ENCODE measurements at places on chromosomes 7 and 10. TPM values are rescaled to one million over a fixed set of nuclear protein-coding genes. Genes with fewer than 3 reads are reported as not detected.

DNA sequence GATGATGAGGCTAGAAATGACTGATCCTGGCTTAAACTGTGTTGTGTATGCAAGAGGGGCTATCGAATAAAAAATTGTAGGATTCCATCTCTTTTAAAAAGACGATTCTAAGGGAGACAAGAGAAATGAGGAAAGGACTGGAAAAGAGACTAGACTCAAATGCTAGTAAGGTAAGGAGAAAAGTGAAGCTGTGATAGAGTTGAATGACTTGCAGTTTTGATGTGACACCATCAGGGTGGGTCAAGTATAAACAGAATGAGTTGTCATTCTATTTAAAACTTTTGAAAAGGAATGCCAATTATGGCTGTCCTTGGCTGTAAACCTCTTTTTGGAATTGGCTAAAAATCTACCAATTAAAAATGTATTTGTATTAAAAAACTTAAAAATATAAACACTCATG is 184.5 kb upstream of the PHF14 start:
- H3K27me3 ChIP-seq: no peaks in the 10 kb centered on the region
- no peak overlapping the region for H3K27ac ChIP-seq

GRCh38 chr10:129969911-129970464 is 5.9 kb upstream of the EBF3 start:
- H3K27me3 ChIP-seq: peaks cover 83% of the 10 kb centered on the region
- DNase-seq: no peak
- H3K4me3 ChIP-seq: no peak overlapping the region

- H3K4me1 ChIP-seq: 0 out of 2 replicates have a peak, but pooled peaks cover 2% of the 10 kb centered on the region
- no peak overlapping the region for H3K27ac ChIP-seq
- H3K4me3 ChIP-seq: no peak overlapping the region
- peak; percentile 45 for DNase-seq
These were observed 1106.2 kb downstream of the NRG3 start for GRCh38 chr10:82981137-82981723.

GRCh38 chr10:116833986-116834985 is 15.0 kb upstream of the ENO4 start:
- no peaks in the 10 kb centered on the region for H3K36me3 ChIP-seq
- no peak overlapping the region for H3K4me3 ChIP-seq
- H3K4me1 ChIP-seq: no peaks in the 10 kb centered on the region
- peaks cover 33% of the 10 kb centered on the region for H3K27me3 ChIP-seq
- no peak overlapping the region for H3K27ac ChIP-seq

GRCh38 chr10:86481761-86482160 is 39.8 kb downstream of the WAPL start:
- no peaks in the 10 kb centered on the region for H3K4me1 ChIP-seq
- H3K27ac ChIP-seq: no peak overlapping the region
- H3K4me3 ChIP-seq: no peak overlapping the region
- H3K27me3 ChIP-seq: no peaks in the 10 kb centered on the region
- H3K36me3 ChIP-seq: peaks cover 25% of the 10 kb centered on the region

- H3K4me3 ChIP-seq: no peak overlapping the region
- DNase-seq: no peak
- H3K4me1 ChIP-seq: no peaks in the 10 kb centered on the region
- H3K27me3 ChIP-seq: no peaks in the 10 kb centered on the region
- H3K27ac ChIP-seq: no peak overlapping the region
- H3K36me3 ChIP-seq: no peaks in the 10 kb centered on the region
These were observed 70.8 kb upstream of the ZNF92 start for GRCh38 chr7:65302883-65303282.

GRCh38 chr10:82190432-82191260 is 315.7 kb downstream of the NRG3 start:
- H3K4me1 ChIP-seq: no peaks in the 10 kb centered on the region
- no peak overlapping the region for H3K27ac ChIP-seq
- no peak for DNase-seq

DNA sequence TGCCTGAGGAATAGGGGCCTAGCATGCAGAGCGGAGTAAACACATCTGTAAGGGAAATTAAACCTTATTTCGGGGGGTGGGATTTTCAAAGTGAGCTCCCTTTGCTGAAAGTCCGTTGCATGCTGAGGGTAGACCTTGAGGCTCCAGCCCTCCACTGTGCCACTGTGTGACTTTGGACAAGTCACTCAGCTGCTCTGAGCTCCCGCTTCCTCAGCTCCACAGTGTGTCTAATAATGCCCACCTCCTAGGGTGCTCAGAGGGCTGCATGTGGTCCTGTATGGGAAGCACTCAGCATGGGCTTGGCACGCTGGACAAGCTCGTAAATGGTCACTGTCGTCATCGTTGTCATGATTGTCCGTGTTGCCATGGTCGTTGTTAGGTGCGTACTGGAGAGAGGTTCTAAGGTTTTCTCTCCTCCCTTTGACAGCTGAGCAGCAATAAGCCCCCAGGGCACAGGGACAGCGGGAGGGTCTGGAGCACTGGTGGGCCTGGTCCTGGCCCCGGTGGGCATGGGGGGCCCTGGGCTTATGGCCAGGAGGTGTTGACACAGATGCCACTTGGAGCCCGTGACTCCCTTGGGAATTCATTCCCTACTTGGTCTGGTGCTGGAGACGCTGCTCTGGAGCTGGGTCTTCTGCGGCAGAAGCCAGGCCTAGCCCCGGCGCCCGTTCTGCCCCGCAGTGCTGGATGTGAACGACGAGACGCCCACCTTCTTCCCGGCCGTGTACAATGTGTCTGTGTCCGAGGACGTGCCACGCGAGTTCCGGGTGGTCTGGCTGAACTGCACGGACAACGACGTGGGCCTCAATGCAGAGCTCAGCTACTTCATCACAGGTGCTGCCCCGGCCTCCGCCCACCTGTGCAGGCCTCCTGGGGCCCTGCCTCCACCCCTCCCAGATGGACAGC is 13.1 kb downstream of the C10orf105 start:
- H3K27ac ChIP-seq: no peak overlapping the region
- no peaks in the 10 kb centered on the region for H3K4me1 ChIP-seq
- H3K27me3 ChIP-seq: peaks cover 44% of the 10 kb centered on the region
- no peak overlapping the region for H3K4me3 ChIP-seq
- DNase-seq: no peak

DNA sequence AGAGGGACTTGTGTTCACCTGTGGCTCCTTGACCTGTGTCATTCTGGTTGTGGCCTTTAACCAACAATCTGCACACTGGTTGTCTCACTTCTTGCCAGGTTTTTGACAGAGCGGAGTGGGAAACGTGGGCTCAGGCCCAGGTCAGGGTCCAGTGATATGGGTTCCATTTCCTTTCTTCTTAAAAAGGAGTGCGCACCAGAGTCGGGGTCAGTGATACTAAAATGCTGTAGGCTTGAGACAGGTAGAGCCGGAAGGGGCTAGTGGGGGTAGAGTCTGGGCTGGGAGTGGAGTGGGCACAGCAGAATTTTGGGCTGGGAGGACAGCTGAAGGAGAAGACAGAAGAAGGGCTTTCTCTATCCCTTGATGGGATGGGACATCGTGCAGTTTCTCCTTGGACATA is 61.2 kb downstream of the SH2D4B start:
- no peaks in the 10 kb centered on the region for H3K36me3 ChIP-seq
- H3K27me3 ChIP-seq: no peaks in the 10 kb centered on the region
- no peak overlapping the region for H3K27ac ChIP-seq
- no peak for DNase-seq

- H3K36me3 ChIP-seq: no peaks in the 10 kb centered on the region
- no peak overlapping the region for H3K27ac ChIP-seq
- H3K27me3 ChIP-seq: no peaks in the 10 kb centered on the region
- H3K4me1 ChIP-seq: no peaks in the 10 kb centered on the region
- H3K4me3 ChIP-seq: no peak overlapping the region
- no peak for DNase-seq
These were observed 92.0 kb upstream of the RET start for GRCh38 chr10:42984761-42985325.

The ADRA2A gene
- total RNA-seq: not detected

The FXYD4 gene
- not detected for total RNA-seq

The TPST1 gene
- 49.7 TPM for total RNA-seq

The OPALIN gene
- total RNA-seq: not detected

The EVX1 gene
- not detected for total RNA-seq

The ZDHHC6 gene
- 17.4 TPM for total RNA-seq

The LRCH4 gene
- 5.0 TPM for total RNA-seq

The PWWP2B gene
- 1.9 TPM for total RNA-seq

The SEMA4G gene
- total RNA-seq: 0.56 TPM

The PRLHR gene
- not detected for total RNA-seq

The CDK6 gene
- total RNA-seq: 131 TPM

All from IMR-90 (cell line).